Esophagus mucosa (tissue), 1 donor: ENCODE measurements at places on chromosomes 16 and 17. TPM values are rescaled to one million over a fixed set of nuclear protein-coding genes. Genes with fewer than 3 reads are reported as not detected.

Gene TBC1D3C
- not detected for total RNA-seq

Gene NEUROD2
- total RNA-seq, result not detected

Gene NPIPA5
- 5.1 TPM for total RNA-seq

Gene KCNG4
- total RNA-seq, result not detected

Gene TXNL4B
- total RNA-seq, result 10.0 TPM

Gene IGFALS
- not detected for total RNA-seq

Gene FBXO39
- total RNA-seq, result 0.68 TPM

Gene KIF18B
- total RNA-seq, result 10.4 TPM

Gene ADORA2B
- total RNA-seq, result 13.1 TPM

Gene PITPNM3
- 20.1 TPM for total RNA-seq

Gene GUCY2D
- 3.5 TPM for total RNA-seq

Gene AOC3
- 5.7 TPM for total RNA-seq

Gene KRT222
- 0.20 TPM for total RNA-seq

Gene ENPP7
- total RNA-seq, result not detected

Gene KRTAP4-1
- not detected for total RNA-seq

Gene SOX15
- total RNA-seq, result 74.0 TPM

Gene NOL11
- total RNA-seq, result 31.1 TPM

Gene RAB26
- 6.0 TPM for total RNA-seq

Gene KLHL36
- total RNA-seq, result 26.3 TPM

Gene FGF11
- total RNA-seq, result 8.6 TPM

Gene CAPNS2
- 28.0 TPM for total RNA-seq

Gene ZNF205
- total RNA-seq, result 5.6 TPM

Gene KLHDC4
- total RNA-seq, result 20.4 TPM

Gene OR1F1
- not detected for total RNA-seq

Gene LIG3
- 22.8 TPM for total RNA-seq

Gene TUBG2
- total RNA-seq, result 7.3 TPM

Gene ASGR1
- 1.00 TPM for total RNA-seq

Gene CCL7
- total RNA-seq, result not detected

Gene EFNB3
- 1.6 TPM for total RNA-seq

Gene KRTAP2-2
- total RNA-seq, result not detected

Gene PYY
- total RNA-seq, result not detected

Gene RRAD
- 59.1 TPM for total RNA-seq

Gene CD300LB
- not detected for total RNA-seq

Gene KRTAP2-1
- not detected for total RNA-seq

Gene FOXO3B
- 0.36 TPM for total RNA-seq

Gene KRT27
- not detected for total RNA-seq

Gene BCL6B
- total RNA-seq, result 3.7 TPM

Gene RNF222
- total RNA-seq, result 10.8 TPM

Gene TPSB2
- 4.5 TPM for total RNA-seq

Gene ADGRG3
- 0.84 TPM for total RNA-seq

Gene CACNG3
- not detected for total RNA-seq

Gene SUMO2
- total RNA-seq, result 317 TPM

Gene GNG13
- total RNA-seq, result not detected

Gene PMFBP1
- total RNA-seq, result 2.0 TPM

Gene SMIM36
- not detected for total RNA-seq

Gene SRCIN1
- total RNA-seq, result 6.6 TPM
